ENCODE measurements at places on chromosomes 3 and 15.

- no peak for DNase-seq
Measured at GRCh38 chr15:66886686-66887273, 178.6 kb upstream of the SMAD3 start.

DNA sequence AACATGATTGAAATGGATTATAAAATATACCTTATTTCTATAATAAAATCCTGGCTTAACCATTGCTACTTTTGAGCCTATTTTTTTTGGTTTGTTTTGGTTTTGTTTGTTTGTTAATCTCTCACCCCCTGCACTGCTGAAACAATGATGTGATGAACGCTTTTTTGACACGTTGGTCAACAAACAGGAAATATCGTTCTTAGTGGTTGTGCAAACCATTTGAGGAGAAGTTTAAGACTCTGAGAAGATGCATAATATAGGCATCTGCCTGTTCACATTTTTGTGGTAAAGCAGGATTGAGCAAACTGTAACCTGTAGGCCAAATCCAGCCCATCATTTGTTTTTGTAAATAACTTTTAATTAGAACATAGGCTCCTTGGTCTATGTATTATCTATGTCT lies 75.5 kb upstream of the MDFIC2 start:
- DNase-seq = no peak

- no peak for DNase-seq
Measured at GRCh38 chr15:96349034-96349856, 18.7 kb downstream of the NR2F2 start.

- DNase-seq = no peak
Measured at GRCh38 chr15:56608140-56608778, 125.0 kb downstream of the ZNF280D start.

Data from foreskin fibroblast (primary cell).